ENCODE measurements at places on chromosomes 5 and 9.

DNA sequence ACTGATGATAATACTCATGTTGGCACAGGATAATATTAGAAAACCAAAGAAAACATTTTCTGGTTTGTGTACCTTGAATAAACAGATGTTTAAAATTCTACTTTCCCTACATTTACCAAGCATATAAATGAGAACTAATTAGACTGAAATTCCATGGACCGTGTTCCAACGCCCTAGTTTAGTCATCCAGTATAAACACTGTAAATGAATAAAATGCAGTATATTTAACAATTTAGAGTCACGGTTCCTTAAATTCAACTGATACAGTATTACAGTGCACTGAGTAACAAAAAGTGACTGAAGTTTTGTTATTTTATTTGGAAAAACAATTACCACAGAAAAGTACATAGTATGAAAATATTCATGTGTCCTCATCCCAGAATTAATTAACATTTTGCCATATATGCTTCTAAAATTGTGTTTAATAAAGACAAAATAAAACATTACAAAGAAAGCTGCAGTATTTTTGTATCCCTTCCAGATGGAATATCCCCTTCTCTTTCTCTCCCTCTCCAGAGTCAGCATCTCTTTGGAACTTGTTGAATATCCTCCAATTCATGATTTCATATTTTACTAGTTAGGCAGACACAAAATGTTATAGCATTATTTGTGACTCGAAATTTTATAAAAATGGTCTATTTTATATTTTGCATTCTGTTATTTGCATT is 112.5 kb downstream of the HMHB1 start:
- DNase-seq, result no peak

GRCh38 chr5:139641116-139642080 is 6.8 kb upstream of the CXXC5 start:
- no peak for DNase-seq

DNA sequence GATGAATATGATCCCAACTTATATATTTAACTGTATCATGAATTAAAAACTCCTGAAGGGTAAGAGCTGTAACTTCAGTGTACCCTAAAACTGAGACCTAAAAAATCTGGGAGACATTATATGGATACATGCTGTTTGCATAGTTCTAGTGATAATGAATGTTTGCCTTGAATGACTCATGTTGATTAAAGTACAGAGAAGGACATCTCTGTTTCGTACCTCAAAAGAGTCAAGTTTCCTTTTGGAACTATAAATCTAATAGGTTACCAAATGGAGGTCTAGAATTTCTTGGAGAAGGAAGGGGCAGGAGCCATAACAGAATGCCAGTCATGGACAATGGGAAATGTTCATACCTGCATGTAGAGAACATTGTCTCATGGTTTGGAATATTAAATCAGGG is 168.1 kb downstream of the SNCAIP start:
- DNase-seq, result no peak

- no peak for DNase-seq
Measured at GRCh38 chr5:36656556-36656955, 50.1 kb downstream of the SLC1A3 start.

DNA sequence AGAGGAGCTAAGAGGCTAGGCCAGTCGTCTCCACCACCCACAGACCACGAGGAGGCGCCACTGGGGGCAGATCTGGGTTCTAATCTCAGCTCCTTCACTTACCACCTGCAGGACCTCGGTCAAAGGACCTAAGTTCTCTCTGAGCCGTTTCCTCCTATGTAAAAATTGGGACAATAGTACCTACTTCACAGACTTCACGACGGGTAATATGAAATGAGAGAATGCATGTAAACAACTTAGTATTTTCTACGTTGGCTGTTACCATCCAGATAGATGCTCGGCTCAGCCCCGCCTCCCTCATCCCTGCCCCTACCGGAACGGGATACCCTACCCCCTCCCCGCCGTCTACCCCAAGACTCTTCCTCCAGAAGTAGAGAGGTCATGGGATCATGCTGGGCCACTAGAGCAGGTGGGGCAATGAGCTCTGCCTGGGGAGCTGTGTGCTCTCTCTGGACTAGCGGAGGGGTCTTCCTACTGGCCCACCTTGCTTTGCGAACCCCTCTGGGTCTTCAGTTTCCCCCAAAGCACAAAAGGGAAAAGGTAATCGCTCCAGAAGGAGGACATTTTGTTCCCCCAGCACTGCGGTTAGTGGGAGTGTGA is 541 bp downstream of the GNPDA1 start:
- no peak for DNase-seq

DNA sequence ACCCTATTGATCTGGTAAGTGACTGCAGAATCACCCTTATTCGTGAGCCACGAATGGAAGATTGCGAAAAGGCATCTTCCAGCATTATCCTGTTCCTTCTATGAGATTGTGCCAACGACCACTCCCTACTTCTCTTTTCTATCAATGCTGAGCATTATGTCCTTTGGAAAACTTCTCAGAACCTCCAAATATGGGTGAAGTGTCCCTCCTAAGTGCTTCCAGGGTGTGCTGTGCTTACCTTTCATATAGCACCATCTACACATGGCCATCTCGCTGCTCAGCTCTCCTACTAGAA is 14.7 kb upstream of the LCP2 start:
- DNase-seq, result no peak

DNA sequence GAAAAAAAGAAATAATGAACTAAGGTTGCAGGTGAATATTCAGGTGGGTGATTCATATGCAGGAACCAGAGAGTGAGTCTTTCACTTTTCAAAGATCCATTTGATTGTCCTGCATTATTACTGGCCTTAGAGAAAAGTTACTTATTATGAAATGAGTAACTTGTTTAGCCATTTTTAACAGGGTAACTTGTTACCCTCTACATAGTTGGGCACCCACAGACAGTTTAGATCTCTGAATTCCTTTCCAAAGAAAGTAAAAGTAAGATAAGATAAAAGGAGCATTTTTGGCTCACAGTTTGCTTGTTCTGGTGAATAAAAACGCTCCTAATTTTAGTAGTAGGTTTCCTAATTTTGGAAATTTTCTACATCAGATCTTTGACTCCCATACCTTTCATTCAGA is 54.1 kb upstream of the DAB2 start:
- no peak for DNase-seq

GRCh38 chr9:114799441-114799840 is 6.4 kb downstream of the TNFSF15 start:
- no peak for DNase-seq

DNA sequence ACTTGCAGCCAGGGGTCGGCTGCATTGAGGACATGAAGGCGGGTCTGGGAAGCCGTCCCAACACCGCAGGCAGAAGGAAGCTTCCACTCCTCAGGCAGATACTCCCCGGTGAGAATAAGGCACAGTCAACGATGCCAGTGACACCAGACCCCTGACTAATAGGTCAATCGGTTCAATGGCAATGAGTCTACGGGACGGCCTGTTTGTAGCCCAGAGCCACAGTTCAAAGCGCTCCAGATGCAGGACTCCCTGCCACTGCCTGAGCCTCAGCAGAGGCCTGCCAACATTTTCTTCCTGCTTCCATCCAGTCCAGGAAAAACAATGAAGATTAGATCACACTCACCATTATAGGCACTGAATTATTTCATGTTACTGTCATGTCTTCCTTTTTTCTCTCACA is 84.5 kb upstream of the SIMC1 start:
- DNase-seq, result no peak

- no peak for DNase-seq
Measured at GRCh38 chr9:14031060-14031414, 282.9 kb downstream of the NFIB start.

DNA sequence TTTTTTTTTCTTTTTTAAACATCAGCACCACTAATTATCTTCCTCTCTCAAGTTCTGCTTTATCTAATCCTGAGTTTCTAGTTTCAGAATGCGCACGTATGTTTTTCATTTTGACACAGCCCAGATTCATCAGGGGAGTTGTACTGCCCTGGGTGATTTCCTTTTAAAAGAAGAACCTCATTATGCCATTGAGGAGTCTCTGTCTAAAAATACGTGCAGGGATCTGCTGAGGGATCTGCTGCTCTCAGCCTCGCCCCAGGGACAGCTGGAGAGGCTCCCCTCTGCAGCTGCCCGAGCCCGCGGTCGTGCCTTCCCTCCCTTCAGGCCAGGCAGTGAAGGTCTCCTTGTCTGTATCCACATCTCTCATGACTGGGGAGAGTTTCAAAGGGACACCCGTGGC is 273.1 kb downstream of the ARHGEF28 start:
- DNase-seq, result no peak

DNA sequence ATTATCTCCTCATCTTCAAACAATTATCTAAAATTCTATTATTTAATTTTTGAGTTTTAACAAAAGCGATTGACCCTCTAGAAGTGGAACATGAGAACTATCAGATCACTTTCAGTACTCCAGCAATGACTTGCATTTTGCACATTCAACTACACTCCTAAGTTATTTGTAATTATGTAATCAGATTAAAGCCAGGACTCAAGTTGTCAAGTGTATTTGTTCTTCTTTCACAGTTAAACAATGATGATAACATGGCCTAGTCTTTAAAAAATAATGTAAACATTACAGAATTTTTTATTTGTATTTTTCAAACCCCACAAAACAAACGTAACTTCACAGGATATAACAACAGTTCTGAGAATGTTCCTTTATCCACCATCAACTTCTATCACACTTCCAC is 2148.9 kb upstream of the ACO1 start:
- DNase-seq, result no peak

DNA sequence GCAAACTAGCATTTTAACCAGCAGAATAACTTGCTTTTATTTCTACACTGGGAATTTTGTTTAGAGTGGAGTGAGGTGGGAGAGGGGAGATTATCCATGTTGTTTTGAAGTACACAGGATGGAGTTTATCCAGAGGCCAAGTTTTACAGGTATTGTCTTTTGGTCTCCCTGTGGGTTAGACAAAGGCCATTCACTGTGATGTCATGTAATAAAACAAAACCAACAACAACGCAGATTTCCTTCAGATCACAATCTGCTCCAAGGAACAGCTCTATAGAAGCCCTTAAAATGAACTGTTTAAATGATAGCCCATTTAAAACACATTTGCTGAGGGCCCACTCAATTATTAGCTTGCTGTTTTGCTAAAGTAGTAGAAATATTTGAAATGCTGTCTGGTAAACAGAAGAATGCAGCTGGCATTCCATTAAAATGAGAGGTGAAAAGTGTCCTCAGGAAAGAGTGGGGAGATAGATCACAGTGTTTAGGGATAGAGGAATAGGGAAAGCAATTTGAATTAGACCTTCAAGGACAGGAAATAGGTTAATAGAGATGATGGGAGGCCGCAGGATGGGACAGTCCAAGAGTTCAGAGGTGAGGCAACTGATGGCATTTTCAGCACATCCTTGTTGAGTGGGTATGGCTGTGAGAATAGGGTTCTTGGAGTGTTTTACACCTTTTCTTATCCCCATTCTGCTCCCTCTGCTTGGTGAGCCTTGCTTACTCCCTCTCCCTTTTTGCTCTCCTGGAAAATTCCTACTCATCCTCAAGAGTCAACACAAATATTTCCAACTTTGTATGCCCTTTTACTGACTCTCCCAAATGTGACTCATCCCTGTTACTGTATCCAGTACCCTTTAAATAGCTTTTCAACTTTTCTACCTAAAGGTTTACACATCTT is 140.1 kb upstream of the NR3C1 start:
- peak; percentile 54 for DNase-seq

- DNase-seq, result no peak
Measured at GRCh38 chr5:112583166-112583565, 154.5 kb upstream of the APC start.

GRCh38 chr5:146368137-146368536 is 29.5 kb downstream of the POU4F3 start:
- DNase-seq, result no peak

DNA sequence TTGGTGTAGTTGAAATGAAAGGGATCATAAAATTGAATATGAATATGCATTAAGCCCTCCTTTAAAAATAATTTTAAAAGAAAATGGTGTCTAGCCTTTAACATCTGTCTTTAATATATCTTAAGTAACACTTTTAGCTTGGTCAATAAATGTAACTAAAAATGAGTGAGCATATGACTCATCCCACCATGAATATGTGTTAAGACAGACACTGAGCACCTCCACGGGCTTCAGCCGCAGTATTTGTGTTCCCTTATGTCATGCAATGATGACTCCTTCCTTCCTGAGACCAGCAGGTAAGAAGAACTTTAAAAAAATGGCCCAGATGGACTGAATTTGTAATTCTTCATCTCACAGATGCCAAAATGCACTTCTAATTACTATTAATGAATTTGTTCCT is 563.2 kb downstream of the NR2F1-AS1 start:
- DNase-seq, result no peak

DNA sequence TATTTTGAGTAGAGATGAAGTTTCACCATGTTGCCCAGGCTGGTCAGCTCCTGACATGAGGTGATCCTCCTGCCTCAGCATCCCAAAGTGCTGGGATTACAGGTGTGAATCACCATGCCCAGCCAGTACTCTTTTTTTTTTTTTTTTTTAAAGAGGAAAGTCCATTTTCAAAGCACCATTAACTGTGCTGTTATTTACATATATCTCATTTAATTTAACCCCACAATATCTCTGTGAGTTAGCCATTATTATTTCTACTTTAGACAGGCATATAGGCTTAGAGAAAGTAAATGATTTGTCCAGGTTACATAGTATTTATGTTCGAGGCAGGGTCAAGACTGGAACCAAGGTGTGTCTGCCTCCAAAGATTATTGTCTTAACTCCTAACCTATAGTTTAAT is 50.7 kb downstream of the ATG10 start:
- DNase-seq, result no peak

DNA sequence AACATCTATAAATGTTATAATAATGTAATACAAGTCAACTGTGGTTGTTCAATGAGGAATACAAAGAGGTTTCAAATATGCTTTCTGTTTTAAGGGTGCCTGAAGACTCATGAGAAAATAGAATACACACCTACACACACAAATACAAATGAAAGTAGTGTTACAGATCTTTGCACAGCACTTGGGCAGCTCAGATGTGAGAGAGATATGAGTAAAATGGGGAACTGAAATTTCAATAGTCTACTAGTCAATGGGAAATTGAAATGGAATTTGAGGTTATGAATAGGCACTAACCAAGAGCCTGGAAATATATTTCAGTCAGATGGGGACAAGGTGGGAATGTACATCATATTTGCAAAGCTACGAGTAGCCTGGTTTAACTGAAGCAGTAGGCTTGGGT is 96.6 kb downstream of the ISL1 start:
- DNase-seq, result no peak

DNA sequence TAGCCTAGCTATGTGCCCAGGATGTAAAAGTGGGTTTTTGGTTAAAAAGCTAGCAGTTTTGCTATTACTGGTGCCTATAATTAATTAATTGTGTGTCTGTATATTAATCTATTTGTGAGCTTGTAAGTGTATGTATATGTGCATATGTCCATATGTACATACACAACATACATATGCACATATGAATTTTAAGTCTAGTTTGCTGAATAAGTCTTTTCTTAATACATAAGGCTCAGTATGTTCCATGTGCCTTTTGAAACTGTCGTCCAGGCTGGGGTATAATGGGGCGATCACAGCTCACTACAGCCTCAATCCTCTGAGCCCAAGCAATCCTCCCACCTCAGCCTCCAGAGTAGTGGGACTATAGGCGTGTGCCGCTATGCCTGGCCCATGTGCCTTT is 10.1 kb downstream of the SH3GL2 start:
- DNase-seq, result no peak

GRCh38 chr5:147809830-147810666 is 21.4 kb downstream of the SPINK1 start:
- no peak for DNase-seq

Measured in stromal cell of bone marrow (primary cell).